ENCODE measurements at places on chromosomes 16 and 17.

GRCh38 chr17:29115961-29116803 is 64.0 kb downstream of the MYO18A start:
- peak; percentile 66 for DNase-seq

GRCh38 chr17:12995106-12995895 is 22.5 kb downstream of the ELAC2 start:
- no peak for DNase-seq

- no peak for DNase-seq
These were observed 258.2 kb upstream of the TNRC6C start for GRCh38 chr17:77700165-77700881.

DNA sequence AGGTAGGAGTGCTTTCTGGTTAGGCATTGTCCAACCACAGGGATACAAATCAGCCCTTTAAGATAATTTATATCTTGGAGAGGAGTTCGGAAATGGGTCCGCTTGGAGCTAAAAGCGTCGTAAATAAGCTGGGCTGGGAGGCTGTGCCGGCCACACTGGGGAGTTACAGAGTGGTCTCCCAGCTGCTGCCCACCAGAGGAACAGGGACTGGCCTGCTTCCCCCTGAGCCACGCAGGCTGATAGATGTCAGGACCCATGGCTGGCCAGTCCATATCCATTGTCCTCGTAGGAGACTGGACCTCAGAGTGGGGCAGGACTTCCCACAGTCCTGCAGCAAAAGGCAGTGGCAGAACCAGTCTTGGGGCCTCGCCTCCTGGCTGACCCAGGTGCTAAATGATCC is 12.6 kb upstream of the WSCD1 start:
- DNase-seq, result no peak

GRCh38 chr17:10681866-10682446 is 15.4 kb downstream of the SCO1 start:
- peak; percentile 63 for DNase-seq

GRCh38 chr17:81940538-81941483 is 3.7 kb upstream of the PYCR1 start:
- DNase-seq, result peak; percentile 1

GRCh38 chr17:45948498-45948880 is 50.6 kb upstream of the STH start:
- peak; percentile 59 for DNase-seq

- DNase-seq, result no peak
These were observed 112.9 kb downstream of the DNAH3 start for GRCh38 chr16:21037736-21038135.

GRCh38 chr17:2796164-2797125 is at the start of gene RAP1GAP2:
RAP1GAP2 (plus strand) TSS chr17:2796438; CDS start chr17:2796528, 90 bp downstream.
- DNase-seq, result no peak

GRCh38 chr17:78946631-78947030 is 21.4 kb upstream of the TIMP2 start:
- no peak for DNase-seq

DNA sequence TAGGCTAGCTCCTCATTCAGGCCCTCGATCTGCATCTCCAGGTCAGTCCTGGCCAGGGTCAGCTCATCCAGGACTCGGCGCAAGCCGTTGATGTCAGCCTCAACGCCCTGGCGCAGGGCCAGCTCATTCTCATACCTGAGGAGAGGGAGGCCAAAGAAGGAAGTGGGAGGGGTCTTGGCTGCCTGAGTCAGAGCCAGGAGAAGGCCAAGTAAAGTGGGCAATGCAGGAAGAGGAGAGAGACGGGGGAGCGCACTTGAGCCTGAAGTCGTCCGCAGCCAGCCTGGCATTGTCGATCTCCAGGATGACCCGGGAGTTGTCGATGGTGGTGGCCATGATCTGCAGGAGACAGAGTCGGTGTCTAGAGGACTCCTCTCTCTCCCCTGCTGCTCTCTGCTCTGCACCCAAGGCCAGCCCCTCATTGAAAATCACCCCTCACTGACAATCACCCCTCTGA is 1.8 kb downstream of the KRT15 start:
- DNase-seq, result no peak

DNA sequence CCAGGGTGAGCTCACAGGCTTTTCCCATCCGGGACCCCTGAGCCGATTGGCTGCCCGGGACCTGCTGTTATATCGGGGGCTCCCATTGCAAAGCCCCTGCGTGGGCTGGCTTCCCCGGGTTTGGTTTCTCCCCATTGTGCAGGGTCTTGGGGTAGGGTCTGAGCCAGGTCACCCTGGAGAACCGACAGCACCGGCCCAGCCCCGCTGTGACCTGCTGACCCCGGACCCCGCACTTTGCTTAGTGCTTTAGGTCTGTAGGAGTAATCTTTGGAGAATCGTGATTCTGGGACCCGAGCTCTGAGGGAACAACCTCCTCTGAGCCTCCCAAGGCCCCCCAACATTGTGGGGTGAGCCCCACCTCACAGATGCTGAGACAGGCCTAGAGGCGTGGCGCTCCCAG is 62.9 kb downstream of the JPH3 start:
- DNase-seq, result no peak

DNA sequence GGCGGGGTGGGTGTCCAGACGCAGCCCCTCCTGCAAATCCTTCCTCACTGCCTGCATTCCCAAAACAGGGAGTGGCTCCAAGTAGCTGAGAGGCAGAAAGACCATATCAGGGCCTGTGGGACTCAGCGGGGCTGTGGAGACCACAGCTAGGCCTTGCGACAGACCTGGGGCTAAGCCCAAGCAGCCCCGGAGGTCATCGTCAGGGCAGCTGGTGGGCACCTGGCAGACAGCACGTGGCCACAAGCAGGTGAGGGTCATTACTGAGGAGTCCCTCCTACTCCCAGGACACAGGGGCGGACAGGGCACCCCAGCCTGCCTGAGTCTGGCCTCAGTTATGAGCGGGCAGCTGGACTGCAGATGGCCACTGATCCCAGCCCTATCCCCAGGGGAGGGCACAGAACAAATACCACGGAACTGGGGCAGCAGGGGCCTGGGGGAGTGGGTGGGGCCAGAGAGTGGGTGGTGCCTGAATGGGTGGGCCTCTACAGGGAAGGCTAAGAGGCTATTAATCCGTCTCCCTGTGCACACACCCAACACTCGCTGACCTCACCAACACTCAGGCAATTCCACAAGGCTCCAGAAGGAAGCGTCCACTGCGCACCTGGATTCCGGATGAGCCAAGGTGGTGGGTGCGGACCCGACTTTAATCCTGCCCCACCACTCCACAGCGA is 8.5 kb downstream of the HS3ST6 start:
- DNase-seq, result no peak

DNA sequence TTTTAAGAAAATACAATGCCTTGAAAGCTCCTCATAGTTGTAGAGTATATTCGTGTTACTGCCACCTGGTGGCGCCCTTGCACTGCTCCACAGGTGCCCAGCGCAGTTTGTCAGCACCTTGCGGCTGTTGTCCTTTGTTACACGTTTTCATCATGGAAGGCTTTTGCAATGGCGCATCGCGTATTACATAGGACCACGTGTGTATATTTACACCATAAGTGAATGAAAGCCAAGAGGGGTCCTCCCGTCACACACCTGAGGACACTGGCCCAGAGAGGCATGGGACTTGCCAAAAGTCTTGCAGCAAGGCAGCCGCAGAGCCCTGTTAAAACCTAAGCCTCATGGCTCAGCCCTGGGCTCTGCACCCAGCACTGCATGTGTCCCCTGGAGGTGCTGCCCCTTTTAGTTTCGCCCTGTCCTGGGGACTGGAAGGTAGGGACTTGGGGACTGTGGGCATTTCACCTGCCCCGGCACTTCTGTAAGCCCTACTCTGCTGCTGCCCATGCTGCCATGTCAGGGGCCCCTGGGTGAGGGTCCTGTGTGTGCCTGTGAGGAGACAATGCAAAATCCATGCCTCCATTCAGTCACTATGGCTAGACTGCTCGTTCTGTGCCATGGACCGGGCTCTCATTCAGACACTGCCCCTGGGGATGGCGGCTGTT is 24.3 kb downstream of the POLR3E start:
- peak; percentile 16 for DNase-seq

- DNase-seq, result no peak
These were observed 358 bp upstream of the ARHGDIG start for GRCh38 chr16:280005-280460.

DNA sequence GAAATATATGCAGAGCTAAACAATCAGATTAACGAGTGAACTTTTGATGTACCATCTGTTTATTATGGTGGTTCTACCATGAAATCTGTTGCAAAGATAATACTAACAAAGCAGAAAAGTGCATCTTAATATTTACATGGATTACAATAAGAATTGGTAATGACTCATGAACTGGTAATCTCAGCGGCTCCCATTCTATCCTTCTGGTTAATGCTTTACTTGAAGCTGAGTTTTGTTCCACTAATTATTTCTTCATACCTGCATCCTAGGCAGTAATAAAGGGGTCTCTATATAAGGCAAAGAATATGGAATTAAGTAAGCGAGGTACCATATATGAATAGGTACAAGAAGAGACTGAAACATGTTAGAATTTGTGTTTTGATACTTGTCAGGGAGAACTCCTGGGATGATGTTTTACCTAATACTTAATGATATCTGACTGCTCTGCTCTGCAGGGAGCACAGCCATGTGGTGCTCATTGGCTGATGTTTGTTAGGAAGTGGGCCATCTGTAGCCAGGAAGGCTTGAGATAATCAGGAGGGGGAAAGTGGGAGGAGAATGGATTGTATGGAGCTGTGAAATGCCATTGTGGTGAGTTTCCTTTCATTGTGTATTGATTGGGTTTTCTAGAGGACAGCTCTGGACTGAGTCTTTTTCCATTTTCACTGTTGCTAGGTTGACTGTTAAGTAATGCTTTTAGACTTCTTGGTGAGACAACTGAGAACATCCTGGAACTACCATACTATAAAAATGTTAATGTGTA is 52.6 kb downstream of the MAP2K6 start:
- DNase-seq, result no peak

- DNase-seq, result no peak
These were observed 23.7 kb downstream of the PHLPP2 start for GRCh38 chr16:71700831-71701230.

- no peak for DNase-seq
These were observed 782.4 kb upstream of the SOX9 start for GRCh38 chr17:71338396-71338795.

GRCh38 chr17:75036643-75037268 is 10.0 kb downstream of the ATP5PD start:
- peak; percentile 9 for DNase-seq

DNA sequence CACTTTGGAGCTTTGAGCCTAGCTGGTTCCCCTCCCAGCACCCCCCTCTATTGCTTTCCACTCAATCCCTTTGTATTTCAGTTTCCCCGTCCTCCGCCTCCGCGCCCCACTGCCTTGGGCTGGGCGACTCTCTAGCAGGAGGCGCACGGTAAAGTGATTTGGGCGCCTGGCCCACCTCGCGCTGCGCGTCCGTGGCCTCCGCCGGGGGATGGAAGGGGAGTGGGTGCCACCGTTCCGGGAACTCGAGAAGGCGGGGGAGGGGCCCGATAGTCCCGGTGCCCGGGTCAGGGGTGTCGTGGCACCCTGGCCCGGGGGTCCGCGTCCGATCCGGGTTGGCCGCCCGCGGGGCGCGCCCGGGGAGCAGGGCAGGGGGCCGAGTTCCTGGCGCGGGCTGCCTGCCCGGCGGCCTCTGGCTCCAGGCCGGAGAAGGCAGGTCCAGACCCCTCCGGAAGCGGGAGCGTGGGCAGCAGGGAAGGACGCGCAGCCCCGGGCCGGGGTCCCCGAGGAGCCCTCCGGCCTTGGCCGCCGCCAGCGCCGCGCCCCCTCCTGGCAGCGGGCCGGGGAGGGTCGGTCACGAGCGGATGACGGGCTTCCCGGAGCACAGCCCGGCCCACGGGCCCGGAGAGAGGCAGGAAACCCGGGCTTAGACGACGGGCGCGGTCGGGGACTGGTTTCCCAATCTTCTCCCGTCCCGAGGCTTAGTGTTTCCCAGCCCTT is 15.8 kb downstream of the MEOX1 start:
- DNase-seq, result no peak

- DNase-seq, result no peak
These were observed 151.1 kb upstream of the COX10 start for GRCh38 chr17:13918247-13918646.

DNA sequence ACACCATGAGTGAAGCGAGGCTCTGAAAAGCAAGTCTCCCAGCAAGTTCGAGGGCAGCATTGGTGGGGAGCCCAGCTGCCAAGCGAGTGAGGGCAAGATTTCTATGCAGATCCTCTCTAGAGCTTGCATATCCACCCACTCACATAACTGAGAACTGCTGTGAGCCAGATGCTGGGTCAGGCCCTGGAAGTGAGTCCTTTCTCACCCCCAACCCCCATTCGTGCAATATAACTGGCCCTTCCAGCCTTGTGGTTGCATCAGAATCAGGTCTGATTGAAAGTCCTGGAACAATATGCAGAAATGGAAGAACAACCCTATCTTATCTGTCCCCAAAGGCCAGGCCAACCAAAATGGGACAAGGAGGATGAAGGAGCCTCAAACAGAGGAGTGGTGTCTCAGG is 146.6 kb downstream of the IRX5 start:
- DNase-seq, result no peak

DNA sequence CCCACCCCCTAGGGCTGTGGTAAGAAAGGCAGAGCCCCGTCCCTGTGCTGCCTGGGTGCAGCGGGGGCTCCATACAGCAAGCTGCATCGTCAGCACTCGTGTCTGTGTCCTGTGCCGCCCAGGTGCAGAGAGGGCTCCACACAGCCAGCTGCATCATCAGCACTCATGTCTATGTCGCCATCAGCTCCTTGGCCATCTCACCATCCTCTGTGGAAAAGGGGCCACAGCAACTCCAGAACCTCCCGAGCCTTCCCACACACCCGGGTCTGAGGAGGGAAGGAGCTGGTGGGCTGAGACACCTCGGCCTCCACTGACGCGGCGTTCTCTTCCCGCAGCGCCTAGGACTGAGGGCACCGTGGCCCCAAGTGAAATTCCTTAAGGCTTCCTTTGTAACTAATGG is 72.9 kb upstream of the CHMP6 start:
- no peak for DNase-seq

- DNase-seq, result no peak
These were observed 46.1 kb downstream of the IRX5 start for GRCh38 chr16:54976651-54977200.

- peak; percentile 94 for DNase-seq
These were observed 7.8 kb upstream of the IRF8 start for GRCh38 chr16:85891033-85891775.

- no peak for DNase-seq
These were observed 43.5 kb upstream of the ADCY9 start for GRCh38 chr16:4159726-4160125.
